NCI-H1105 (cell line): ENCODE measurements at places on chromosomes 2 and 18.

- DNase-seq: no peak
Measured at GRCh38 chr2:240895656-240896388, at the start of gene MAB21L4. Gene MAB21L4 (minus strand): TSS chr2:240896156. CDS start chr2:240895997, 159 bp downstream.

- no peak for DNase-seq
Measured at GRCh38 chr2:133418671-133419070, 149.6 kb downstream of the NCKAP5 start.

GRCh38 chr2:129619471-129619870 lies 360.0 kb upstream of the RAB6C start:
- peak; percentile 87 for DNase-seq

DNA sequence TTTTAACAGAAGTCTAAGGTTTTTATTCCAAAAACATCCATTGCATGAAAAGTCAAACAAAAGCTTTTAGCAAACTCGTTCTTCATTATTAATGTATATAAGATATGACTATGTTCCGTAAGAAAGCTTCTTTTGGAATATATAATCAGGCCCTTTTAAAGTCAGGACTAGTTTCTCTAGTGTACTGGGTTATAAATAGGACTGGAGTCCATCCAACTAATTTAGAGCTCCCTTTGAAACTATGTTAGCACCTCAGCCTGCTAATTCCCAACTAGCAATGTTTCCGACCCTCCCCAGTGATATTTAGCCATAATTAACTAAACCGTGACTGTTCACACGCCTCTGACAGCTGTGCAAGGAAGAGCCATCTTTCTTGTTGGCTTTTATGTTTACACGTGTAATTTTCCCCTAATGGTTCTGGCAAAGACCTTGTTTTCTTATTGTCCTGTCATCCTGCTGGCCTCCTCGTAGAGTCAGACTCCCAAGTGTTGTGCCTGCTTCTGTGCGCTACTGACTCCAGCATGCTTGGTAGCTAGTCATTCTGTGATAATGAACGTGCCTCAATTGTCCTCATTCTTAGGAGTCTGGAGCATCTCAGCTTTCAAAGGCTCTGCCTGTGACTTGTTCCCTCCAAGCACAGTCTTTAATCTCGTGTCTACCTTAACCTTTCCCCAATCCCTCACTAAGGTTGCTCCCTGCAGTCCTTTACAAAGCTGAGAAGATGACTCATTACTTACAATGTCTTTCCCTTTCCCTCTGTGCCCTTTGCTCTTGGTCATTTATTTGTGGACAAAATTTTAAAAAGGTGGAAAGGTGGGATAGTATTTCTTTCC lies 172.2 kb upstream of the RASGRP3 start:
- no peak for DNase-seq

DNA sequence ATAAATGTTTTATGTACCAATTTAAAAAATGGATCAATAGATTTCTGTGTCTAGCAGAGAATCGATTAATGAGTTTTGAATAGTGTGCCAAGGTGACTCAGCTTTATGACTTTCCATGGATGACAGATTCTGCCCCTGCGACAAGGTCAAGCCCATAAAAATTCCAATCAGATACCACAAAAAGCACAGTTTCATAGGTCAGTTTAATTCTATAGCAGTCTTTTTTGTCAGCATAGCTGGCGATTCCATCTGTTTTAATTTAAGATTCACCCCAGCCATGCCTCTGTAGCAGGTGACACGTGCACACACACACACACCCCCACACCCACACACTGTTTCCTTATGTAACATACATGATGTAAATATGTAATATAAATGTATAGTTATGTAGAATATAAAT lies 28.9 kb downstream of the RAB31 start:
- no peak for DNase-seq
